ENCODE measurements at places on chromosomes 2 and 18.

GRCh38 chr2:26458365-26459042 is 19.4 kb downstream of the OTOF start:
- DNase-seq = no peak

DNA sequence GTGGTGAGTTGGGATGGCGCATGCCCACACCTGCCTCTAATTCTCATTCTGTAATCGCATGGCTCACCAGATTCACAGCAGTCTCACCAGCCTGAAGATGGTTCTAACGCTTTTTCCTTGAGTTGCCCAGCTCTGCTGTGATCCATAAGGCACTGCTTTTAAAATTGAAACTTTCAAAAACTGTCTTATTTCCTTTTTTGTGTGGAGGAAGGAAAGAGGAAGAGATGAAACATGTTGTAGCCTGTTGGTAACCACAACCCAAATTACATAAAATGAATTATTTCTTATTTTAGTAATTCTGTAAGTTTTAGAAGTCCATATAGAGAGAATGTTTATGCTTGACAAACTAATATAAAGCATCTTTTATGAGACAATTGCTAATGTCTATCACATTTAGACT is 165.4 kb downstream of the RBM43 start:
- DNase-seq = no peak

- DNase-seq = no peak
Measured at GRCh38 chr2:241539616-241540374, 18.8 kb upstream of the BOK start.

- no peak for DNase-seq
Measured at GRCh38 chr2:134443814-134444480, 190.1 kb downstream of the MGAT5 start.

- no peak for DNase-seq
Measured at GRCh38 chr18:10365901-10366300, 88.5 kb upstream of the APCDD1 start.

DNA sequence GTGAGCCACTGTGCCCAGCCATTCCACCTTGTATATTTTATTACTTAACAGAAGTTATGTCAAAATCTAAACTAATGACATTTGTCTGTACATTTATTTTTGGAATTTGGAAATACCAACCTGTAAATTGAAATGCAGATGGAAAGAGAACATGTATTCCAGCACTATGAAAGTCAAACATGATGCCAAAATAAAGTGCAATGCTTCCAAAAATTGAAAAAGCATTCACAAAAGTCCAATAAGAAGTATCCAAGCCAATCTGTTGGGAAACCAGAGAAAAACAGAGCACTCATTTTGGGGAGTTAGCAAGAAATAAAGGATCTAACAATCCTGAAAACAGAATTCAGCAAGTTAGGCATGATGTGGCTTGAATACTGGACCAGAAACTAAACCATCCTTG is 30.3 kb upstream of the NARS1 start:
- no peak for DNase-seq

DNA sequence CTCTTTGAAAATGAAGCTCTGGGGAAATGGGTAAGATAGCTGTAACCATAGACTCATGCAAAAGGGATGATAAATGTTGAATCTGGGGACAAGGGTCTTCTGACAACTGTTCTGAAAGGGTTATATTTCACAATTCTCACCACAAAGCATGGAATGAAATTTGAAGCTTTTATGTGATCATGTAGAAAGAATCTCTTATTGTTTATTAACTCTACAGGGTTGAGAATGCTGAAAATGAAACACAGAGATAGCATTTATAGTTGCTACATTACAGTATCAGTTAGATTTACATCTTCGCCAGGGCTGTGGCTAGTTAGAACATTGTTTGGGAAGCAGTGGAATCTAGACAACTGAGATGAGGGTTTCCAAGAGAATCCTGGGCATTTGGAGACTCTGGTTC is 97.4 kb upstream of the LHCGR start:
- DNase-seq = no peak

- no peak for DNase-seq
Measured at GRCh38 chr18:78796693-78797455, 182.7 kb upstream of the SALL3 start.

- DNase-seq = no peak
Measured at GRCh38 chr2:169050476-169051240, 18.7 kb upstream of the DHRS9 start.

DNA sequence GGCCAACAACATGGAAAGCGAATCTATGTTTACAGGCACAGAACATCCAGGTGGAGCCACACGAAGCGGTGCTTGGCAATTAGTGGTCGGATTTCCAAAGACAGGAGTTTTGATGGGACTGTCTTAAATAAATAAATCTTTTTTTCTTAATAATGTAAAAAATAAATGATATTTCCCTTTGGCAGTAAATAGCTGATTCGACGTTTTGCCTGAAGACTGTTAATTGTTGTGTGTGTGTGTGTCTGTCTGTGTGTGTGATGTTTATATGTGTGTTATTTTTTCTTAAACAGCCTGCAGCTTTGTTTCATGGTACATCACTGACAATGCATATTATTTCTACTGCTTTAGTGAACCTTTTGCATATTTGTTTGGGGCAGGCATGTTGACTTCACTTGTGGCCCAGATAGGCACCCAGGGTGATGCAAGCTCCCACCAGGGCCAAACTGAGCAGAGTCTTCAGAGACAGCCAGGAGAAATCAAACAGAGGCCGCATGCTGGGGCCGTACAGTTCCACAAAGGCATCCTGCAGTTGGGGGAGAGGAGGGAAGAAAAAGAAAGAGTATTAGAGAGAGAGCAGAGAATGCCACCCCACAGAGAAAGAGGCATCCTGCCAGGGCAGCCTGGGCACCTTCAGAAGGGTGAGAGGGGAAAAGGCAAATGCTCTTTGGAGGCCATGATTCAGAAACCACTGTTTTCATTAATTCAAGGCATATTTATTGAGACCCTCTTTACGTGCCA is 191.2 kb downstream of the BCL2 start:
- DNase-seq = no peak

DNA sequence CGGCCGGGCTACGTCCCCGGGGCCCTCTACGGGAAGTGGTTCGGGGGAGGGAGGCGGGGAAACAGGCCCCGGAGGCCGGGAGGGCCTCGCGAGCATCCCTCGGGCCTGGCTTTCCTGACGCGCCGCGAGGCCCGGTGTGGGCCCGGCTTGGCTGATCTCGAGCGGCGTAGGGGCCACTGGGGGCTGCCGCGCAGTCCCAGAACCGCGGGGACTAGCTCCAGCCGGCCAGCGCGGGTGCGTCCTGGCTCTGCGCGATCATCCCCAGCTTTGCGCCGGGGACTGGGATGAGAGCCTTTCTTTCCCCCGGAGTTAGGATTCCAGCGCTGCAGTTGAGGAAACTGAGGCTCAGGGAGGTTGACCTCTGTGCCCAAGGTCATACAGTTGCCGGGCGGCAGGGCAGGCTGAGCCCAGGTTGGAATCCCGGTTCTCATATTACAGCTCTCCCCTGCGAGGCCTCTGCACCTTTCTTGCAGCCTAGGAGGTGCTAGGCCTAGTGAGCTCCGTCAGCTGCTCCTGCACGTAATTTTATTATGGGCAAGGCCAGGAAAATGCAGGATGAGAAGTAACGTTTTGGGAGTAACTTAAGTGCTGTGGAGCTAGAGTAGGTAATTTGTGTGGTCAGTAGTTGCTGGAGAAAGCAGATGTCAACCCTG is 501 bp downstream of the LPIN1 start:
- DNase-seq = no peak

- no peak for DNase-seq
Measured at GRCh38 chr2:233068762-233069418, 8.7 kb downstream of the INPP5D start.

GRCh38 chr18:39521164-39521563 is 1955.6 kb upstream of the CELF4 start:
- no peak for DNase-seq

DNA sequence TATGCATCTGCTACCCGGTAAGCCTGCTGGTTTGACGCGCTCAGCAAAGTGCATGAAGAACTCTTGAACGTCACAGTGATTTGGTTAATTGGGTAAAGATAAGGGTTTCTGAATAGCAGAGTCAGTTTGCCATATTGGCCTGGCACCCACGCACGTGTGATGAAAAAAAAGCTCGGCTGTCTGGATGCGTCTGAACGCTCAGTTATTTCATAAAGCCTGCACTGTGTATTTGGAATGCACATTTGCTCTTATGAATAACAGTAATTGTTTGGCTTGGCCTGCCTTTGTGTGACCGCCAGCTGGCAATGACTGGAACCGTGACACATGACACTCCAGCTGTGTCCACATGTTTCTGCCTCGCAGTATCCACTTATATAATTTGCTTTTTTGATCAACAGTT is 129.2 kb upstream of the MEIS1 start:
- DNase-seq = peak; percentile 46

- no peak for DNase-seq
Measured at GRCh38 chr2:10873790-10874437, 37.8 kb upstream of the KCNF1 start.

DNA sequence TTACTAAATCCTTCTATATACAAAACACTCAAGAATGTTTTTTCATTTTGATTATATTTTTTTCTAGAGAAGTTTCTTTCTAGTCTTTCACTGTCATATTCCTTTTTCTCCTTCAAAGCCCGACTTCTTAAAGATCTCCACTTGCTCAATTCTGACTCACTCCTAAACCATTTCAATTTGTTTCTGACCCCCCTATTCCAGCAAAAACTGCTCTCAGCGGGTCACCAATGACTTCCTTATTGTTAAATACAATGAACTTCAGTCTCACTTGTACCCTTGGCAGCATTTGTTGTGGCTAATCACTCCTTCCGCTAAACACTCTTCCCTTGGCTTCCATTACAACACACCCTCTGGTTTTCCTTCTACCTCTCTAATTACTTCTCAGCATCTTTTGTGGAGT is 111.1 kb upstream of the RBBP8 start:
- DNase-seq = no peak

DNA sequence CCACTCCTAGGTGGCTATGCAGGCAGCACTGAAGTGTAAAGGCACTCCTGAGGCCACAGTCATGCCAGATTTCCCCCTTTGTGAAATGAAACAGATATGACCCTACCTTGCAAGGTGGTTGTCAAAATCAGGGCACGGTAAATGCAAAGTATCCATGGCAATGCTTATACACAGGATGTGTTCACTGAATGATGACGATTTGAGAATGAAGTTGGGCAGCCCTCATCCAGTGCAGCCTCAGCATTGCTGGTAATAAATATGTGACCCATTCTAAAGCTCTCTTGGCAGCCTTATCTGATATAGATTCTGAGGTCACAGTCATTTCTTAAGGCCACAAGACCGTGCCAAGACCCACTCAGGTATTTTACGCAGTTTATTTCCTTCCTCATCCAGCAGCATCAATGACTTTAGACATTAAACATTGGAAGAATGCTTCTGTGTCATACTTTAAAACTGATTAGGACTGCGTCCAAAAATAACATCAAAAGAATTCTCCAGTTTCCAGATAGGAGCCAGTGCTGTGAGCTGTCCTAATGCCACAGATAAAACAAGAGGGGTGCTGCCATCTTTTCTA is 125.5 kb upstream of the SERTAD2 start:
- DNase-seq = no peak

DNA sequence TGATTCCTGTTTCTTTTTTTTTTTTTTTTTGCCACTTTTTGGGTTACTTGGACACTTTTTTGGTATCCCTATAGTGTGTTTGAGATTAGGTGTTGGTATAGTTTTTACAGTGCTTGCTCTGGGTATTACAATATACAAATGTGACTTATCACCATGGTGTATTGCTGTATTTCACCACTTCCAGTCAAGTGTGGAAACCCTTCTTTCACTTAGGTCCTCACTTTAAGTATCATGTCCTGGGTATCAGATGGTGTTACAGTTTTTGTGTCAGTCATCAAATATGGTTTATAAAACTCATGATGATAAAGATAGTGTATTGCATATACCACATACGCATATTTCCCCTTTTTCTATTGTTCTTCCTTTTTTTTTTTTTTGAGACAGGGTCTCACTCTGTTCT is 1.8 kb downstream of the ATP9B start:
- DNase-seq = no peak

DNA sequence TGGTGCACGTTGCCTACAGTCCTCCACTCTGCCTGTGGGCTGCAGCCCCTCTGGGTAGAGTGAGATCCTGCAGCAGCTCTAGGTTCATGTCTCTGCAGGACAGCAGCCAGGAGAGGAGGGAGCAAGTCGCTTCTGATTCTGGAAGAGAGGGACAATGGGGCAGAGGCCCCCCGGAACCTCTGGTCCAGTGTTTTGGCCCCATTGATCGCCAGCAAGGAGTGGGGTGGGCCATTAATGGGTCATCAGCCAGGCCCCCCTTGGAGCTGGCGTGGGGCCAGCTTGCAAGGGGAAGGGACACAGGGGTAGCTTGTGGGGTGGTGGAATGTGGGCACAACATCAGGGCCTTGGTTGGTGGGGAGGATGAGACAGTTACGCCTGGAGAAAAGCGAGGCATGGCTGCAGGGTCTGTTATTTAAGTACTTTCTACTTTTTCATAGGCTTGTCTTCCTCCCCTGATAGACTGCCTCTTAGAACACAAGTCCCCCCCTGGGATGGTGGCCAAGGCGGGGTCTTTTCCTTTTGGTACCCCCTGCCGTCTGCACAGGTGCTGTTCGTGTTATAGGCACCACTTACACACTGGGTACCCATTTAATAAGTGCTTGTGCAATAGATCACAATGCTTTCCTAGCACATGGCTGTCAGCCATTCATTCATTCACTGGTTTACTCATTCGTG is 44.6 kb downstream of the INHBB start:
- DNase-seq = no peak

- no peak for DNase-seq
Measured at GRCh38 chr18:50358844-50359243, 16.0 kb upstream of the SKA1 start.

- no peak for DNase-seq
Measured at GRCh38 chr18:45142868-45143267, 462.2 kb downstream of the SETBP1 start.

DNA sequence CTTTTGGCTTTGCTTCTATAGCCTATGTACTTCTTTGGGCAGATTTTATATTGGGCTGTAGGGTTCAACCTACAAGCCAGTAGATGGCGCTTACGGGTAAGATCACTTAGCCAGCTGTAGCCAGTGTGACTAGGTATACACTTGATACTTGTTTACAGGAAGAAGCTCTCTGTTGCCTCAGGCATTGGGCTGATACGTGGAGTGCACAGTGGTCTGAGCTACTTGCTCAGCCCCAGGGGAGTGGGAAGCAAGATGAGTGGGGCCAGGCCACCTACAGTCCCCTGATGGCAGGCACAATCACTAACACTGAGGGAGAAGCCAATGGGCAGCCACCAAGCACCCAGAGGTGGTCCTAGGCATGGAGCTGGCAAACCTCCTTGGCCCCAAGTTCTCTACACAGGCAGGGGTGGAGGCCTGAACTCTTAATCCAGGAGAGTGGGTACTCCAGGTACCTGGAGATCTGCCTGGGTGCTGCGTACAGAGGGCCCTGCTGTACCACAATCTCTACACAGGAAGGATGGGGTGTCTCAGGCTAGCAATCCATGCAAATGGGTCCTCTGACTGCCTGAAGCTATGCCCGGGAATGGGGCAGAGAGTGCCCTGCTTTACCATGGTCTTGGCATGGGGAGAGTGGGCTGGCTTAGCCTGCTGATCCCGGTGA is 122.2 kb downstream of the NCOA1 start:
- no peak for DNase-seq

DNA sequence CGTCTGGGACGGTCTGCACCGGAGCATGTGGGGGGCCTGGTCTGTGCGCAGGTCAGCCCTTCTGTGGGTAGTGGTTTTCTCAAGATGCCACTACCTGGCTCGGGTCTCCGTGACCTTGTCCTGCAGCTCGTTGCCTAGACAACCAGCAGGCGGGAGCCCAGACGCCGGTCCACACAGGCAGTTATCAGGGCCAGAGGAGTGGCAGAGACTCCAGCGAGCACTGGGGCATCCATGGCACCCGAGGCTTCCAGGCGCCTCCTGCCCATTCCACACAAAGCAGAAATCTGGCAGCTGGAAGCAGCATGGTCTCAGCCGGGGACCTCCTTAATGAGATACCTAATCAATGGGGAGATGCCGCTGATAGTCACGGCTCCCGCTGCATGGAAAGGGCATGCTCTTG is 156.1 kb downstream of the FAM210A start:
- no peak for DNase-seq

All from hippocampal formation (tissue), 2 donors.